ENCODE measurements at places on chromosomes 2 and 18.
A peak's percentile ranks its signal among the peaks of the same experiment; 100 is the strongest.

GRCh38 chr2:43397411-43397810, 171.0 kb upstream of the ZFP36L2 start:
- DNase-seq = no peak

DNA sequence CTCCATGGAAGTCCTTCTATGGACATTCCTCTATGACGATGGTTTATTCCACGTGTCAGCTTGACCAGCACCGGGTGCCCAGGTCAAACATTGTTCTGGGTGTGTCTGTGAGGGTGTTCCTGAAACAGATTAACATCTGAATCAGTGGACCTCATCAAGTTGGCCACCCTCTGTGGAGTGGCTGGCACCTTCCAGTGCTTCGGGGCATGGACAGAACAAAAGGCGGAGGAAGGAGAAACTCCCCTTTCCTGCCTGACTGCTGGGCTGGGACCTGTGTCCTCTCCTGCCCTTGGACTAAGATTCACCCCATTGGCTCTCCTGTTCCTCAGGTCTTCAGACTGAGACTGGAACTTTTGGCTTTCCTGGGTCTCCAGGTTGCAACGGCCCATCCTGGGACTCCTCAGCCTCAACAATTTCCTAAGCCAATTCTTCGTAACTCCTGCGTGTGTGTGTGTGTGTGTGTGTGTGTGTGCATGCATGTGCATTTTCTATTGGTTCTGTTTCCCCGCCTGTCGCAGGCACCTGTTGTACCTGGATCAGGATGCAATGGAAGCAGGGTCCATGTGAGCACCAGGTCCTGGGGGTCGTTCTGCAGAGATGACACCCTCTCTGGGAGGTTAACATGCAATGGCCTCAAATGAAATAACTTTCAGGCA, 357.2 kb upstream of the SALL3 start:
- DNase-seq = no peak

- peak; percentile 20 for DNase-seq
These were observed 49.8 kb upstream of the CABYR start for GRCh38 chr18:24089076-24089475.

GRCh38 chr2:54103454-54104314, 11.7 kb upstream of the ACYP2 start:
- no peak for DNase-seq

DNA sequence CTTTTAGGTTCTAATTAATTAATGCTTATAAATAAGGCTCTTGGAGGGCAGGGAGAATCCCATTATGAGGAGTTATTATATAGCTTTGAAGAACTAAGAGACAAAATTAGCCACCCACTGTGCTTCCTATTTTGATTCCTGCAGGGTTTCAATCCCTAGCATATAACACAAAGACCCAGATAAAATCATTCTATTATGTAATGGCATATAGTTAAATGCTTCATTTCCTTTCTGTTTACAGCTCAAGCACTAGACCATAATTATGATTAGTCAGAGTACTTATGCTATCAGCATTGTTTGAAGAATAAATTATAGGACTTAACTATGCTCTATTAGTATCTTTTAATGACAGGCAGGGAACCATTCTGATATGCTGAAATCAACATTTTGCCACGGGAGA, 9.1 kb downstream of the GPR155 start:
- peak; percentile 36 for DNase-seq
